COLO829 (cell line): ENCODE measurements at places on chromosomes 16 and 17.

GRCh38 chr16:22787466-22788192 lies 26.3 kb upstream of the HS3ST2 start:
- peak; percentile 21 for DNase-seq

- DNase-seq = no peak
Observed at GRCh38 chr17:16974569-16975276, 2.8 kb upstream of the TNFRSF13B start.

GRCh38 chr17:72104164-72104862 lies 16.5 kb upstream of the SOX9 start:
- DNase-seq = no peak

DNA sequence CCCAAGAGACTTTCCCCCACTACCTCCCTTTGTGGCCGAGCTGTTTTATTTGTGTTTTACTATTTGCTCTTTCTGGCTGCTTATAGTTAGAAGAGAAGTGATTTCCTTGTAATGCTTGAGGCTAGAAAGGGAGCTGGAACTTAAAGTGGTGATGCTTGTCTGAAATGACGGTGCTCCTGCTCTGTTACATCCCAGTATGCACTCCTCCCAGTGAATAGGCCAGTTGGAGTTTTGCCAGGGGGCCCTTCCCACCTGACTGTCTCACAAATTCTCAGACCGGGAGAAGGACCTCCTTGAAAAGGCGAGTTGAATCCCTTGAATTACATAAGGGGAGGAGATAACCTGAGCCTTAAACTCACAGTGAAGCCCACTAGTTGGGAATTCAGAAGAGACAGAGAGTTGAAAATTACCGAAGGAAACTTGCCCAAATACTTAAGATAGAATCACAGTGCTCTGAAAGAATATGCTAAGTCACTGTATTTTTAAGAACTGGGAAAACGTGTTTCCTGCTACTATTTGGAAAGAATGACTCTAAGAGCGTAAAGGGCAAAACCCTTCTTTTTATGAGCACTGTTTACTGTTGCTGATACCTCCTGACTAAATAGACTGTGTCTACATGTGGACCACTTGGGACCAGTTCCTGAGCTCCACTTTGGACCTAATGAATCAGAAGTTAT lies 84.7 kb upstream of the CLEC3A start:
- no peak for DNase-seq

DNA sequence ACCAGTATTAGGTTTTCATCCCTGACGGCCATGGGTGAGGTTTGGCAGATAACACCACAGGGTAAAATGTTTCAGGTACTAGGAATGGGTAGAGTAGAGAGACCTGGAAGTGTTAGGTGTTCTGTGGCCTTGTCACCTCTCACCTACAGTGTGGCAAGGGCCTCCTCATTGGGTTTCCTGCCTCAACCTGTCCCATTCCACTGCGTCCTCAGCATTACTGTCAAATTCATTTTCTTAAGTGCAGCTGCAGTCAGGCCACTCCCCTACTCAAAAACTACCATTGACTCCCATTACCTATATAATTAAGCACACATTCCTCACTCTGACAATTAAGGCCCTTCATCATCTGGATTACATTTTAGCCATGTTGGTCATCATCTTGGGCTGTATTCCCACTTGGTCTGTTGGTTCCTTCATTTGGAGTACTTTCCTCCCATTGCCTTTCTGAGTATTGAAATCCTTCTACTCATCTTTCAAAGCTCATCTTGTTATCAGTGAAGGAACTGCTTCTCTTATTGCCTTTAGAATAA lies 64.5 kb downstream of the NUP88 start:
- DNase-seq = no peak

GRCh38 chr16:25297151-25297787 lies 39.6 kb upstream of the ZKSCAN2 start:
- DNase-seq = no peak

DNA sequence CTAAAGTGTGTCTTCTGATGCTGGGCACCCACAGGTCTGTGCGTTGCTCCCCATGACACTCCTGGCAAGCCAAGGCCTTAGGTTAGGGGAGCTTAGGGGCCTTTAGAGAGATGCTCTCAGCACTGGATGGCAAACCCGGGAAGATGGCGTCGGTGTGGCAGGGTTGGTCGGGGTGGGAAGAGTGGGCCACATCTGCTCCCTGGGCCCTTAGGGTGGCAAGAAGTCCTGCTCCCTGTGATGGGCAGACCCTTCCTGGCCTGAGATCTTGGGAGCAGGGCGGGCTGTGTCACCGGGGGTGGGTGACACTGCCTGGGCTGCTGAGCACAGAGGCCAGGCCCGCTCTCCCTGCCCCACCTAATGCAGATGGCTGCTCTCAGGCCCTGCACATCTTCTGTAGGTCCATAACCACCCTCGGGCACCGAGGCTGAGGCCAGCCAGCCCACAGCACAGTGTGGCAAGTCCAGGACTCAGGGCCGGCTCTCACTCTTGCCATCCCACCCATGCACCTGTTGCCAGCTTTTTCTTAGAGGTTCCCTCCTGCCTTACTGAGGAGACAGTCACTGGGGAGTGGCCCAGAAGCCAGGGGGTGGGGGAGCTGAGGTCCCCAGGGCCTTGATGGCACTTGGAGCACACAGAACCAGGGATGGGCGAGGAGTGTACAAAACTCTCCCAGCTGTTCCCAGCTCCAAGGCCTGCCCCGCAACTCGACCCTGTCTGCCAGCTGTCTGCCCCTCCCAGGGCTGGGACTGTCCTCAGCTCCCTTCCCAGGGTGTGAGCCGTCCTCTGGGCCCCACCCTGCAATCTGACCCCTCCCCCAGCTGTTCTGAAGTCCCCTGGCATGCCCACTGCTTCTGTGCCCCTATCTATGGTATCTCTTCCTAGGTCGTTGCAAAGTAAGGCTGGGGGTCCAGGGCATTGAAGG lies 4.4 kb upstream of the MTSS2 start:
- DNase-seq = no peak
